NCI-H748 treated with DMSO at 0.1 percent for 48 hours (cell line): ENCODE measurements at places on chromosomes 4 and X.

DNA sequence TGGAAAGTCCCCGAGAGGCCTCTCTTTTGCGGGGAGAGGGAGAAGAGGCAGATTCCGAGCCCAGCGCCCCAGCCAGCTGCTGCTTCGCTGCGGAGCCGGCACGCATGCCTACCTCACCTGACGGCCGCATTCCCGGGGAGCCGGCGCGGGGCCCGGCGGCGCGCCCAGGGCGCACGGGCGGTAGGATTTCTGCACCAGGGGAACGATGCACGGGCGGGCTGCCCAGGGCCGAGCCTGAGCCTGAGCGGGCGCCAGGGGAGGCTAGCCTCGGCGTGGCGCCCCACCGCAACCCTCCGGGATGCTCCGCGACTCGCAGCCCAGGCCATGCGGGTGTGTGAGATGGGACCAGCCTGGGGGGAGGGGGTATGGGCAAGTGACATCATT, 81.3 kb upstream of the SCML1 start:
- DNase-seq, result no peak

DNA sequence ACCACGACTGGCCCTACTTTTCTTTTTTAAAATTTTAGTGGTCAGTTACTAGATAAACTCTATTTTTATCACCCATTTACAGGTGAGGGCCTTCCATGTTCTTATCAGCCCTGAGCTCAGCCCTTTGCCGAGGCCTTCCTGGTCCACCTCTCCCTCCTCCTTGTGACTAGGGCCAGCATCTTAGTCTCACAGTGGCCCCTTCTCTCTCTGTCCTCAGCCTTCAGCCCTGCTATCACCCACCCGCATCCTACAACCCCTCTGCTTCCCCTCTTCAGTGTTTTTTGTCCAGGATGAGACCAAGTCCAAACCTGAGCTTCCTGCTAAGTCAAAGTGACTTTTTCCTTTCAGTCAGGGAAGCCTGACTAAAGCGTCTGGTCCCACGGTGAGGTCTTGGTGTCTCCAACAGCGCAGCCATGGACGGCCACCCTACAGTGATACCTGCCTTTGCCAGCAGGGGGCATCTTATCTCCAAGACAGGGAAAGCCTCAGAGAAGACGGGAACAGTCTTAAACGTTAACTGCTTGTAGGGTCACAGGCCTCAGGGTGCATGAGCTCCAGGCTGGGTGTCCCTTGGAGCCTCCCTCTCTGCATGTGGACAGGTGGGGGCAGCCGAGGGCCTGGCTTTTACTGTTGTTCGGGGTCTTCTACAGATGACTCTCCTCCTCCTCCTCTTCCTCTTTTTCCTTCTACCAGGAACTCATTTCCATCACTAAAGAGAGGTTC, 11.7 kb upstream of the GAGE10 start:
- DNase-seq, result peak; percentile 2

- no peak for DNase-seq
Measured at GRCh38 chrX:147846676-147847075, 65.0 kb upstream of the FMR1 start.

- no peak for DNase-seq
Measured at GRCh38 chrX:109155161-109155560, 326.7 kb downstream of the GUCY2F start.

DNA sequence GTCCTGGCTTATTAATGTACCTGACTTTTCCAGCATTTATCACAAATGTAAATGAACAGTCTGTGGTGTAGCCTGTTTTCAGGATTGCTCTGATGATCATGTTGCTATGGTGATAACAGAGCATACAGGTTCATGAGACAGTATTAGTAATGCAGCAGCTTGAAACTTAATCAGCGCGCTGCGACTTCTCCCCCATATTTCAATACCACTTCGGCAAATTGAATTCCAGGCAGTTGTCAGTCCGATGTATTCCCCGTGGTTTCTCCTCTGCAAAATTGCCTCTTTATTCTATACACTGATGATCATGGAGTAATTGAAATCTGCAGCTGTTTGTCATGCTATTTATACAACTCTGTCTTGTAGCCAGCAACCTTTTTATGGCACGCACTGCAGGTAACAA, 239.3 kb downstream of the C4orf33 start:
- DNase-seq, result peak; percentile 53

GRCh38 chr4:7382634-7383014, 52.1 kb downstream of the PSAPL1 start:
- no peak for DNase-seq

DNA sequence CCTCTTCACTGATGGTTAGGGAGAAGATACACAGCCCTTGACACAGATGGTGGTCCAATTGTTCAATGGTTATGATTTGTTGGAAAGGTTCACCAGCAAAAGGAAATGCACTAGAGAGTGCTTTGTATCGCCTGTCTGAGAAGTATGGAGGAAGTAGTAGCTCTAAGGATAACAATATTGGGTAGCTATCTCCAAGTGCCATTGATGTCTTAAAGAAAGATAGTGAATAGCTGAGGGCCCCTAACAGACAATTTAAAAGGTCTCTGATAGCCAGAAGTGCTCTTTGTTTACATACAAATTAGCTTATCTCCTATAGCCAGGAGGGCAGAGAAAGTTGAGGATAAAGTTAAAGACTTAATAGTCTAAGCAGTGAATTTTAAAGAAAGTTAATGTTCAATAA, 33.9 kb upstream of the BLTP1 start:
- no peak for DNase-seq

GRCh38 chrX:15790769-15791290, 546 bp downstream of the ZRSR2 start:
- no peak for DNase-seq

DNA sequence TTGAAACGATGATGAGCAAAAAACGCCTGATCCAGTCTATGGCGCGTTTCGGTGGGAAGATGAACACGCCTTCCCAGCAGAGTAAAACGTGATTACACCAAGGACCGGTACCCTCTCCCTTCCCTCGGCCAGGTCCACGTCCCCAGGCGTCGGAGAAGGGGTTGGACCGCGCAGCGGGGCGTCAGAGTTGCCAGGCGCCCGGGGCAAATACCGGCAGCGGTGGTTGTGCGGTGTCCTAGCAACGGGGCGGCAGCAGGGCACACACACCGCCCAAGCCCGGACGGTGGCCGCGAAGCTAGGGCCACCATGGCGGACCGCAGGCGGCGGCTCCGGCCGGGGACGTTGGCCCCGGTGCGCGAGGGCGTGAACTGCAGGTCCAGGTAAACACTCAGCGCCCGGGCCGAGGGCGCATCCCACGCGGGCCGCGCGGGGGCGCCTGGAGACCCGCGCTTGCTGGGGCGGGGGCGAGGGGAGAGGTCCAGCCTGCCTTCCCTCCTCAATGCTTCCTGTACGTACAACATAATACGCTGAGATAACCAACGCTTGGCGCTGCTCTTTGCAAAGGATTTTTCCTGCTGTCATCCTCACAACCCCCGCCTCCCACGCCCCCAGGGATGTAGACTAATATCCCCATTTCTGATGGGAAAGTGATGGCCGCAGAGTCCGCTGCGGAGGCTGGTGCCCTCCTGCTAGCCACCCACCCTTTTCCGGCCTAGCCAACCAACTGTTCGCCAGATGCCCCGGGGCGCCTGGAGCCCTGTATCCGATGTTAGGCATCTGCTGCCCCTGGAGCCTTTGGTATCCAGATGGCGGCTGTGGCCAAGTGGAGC, at the start of gene FAM47E:
Gene FAM47E, plus strand, starts transcription at position 281 of the 830 bp plus-strand sequence. Its CDS starts 26 bp downstream, at position 307.
- DNase-seq, result peak; percentile 79

DNA sequence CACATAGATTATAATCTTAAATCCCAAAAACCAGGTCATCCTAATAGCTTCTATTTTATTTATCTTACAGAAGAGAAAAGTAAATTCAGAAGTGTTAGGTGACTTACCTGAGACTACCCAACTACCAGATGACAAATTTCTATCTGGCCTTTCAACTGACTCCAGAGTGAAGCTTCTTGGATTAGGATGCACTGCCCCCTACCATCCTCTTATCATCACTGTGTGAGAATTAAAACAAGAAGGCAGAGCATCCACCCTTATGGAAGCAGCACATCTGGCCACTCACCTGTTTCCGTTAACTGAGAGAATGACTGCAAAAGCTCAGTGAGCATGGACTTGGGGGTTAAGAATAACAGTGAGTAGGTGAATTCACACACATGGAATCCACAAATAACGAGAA, 502.6 kb upstream of the TECRL start:
- DNase-seq, result no peak

DNA sequence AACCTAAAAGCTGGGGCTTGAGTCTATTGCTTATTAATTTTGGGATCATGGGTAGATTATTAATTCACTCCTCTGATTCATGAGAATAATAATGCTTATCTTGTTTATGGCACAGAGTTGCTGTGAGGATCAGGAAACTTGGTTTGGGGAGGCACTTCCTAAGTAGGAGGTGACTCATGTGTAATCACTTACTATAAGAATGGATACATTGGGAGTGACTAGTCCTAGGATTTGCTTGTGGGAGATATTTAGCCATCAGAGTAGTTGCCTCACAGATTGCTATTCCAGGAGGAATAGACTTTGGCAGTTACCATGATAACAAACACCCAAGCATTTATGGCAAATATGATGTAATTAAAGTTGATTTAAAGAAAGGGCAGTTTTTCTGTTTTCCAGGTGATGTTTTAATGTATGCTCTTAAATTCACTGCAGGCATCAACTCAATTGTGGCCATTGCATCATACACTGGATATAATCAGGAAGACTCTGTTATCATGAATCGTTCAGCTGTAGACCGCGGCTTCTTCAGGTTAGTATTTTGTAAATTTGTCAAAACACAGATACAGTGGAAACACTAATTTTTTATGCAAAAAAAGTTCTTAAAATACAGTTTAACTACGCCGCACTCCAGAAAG, 41.9 kb downstream of the POLR2B start:
- DNase-seq, result no peak

- no peak for DNase-seq
Measured at GRCh38 chr4:185566972-185567371, 31.7 kb upstream of the PDLIM3 start.

GRCh38 chr4:37568489-37568888, 117.7 kb downstream of the RELL1 start:
- no peak for DNase-seq

GRCh38 chrX:39117101-39117500, 315.8 kb downstream of the MID1IP1 start:
- no peak for DNase-seq

GRCh38 chr4:95949136-95949765, 109.4 kb downstream of the PDHA2 start:
- DNase-seq, result no peak

GRCh38 chrX:12771445-12772069, 19.7 kb upstream of the PRPS2 start:
- DNase-seq, result no peak

GRCh38 chr4:184568770-184569169, 80.5 kb downstream of the CASP3 start:
- no peak for DNase-seq

- DNase-seq, result peak; percentile 83
Measured at GRCh38 chrX:4547213-4547836, 833.9 kb upstream of the PRKX start.

- DNase-seq, result no peak
Measured at GRCh38 chrX:2387614-2388239, 113.0 kb downstream of the DHRSX start.

DNA sequence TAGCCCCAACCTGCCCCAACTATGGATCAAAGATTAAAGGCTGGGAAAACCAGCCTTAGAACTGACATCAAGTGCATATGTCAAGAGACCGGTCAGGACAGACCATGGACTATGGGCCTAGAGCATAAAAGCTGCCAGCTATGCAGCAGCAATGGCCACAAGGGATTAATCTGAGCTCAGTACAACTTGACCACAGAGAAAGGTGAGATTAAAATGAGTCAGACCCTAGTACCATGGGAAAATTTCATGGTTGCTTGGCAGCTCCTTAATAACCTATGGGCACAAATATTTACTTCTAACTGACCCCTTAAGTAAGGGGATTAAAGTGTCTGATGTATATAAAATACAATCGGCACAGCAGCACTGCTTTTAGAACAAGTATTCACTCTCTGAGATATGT, 54.4 kb downstream of the CBR4 start:
- no peak for DNase-seq
